ENCODE measurements at places on chromosomes 6 and 20.

- no peak for DNase-seq
Measured at GRCh38 chr20:47067776-47068175, 173.1 kb downstream of the EYA2 start.

- DNase-seq: no peak
Measured at GRCh38 chr6:138724015-138724414, 49.6 kb upstream of the CCDC28A start.

- no peak for DNase-seq
Measured at GRCh38 chr6:144077871-144078270, 17.5 kb downstream of the SF3B5 start.

- no peak for DNase-seq
Measured at GRCh38 chr6:33426590-33427511, 7.0 kb downstream of the SYNGAP1 start.

DNA sequence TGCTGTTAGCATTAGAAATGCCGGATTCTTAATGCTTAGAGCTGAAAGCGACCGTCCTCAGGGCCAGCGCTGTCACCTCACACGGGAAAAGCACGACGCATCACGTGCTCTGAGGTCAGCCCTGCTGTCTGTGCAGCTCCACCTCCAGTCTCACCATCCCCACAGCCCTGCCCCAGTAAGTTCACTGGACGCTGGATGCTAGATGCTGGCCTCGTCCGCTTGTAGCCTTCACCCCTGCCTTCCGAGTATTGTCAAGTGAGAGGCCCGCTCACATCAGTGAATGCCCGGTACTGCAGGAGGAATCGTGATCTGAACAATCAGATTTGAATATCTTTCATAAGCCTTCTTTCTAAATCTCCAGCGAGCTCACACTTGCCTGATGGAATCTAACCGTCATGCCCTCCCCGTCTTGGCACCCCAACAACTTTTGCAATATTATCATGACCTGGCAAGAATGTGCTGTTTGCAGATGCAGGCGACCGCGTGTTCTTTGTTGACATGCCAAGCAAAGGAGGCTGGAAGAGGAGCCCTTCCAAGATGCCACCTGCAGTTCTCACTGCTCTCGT is 64.9 kb downstream of the DLL1 start:
- DNase-seq: no peak

DNA sequence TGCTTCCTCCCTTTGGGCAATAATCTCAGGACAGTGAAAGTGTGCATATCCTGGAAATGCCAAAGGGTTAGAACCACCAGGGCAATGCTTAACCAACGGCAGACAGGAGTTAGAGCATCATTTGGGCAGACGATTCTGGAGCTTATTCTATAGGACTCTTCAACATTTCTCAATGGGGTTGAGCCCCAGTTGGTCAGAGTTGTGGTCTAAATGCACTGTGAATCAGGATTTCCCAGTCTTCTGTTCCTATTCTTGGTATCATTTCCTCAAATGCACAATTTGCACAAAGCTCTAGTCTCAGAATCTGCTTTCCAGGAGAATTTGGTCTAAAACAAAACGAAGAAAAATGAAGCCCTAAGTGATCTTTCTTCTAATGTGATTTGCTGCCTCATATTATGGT is 389.6 kb upstream of the JAG1 start:
- no peak for DNase-seq

- DNase-seq: no peak
Measured at GRCh38 chr20:37690626-37691369, 3.0 kb upstream of the CTNNBL1 start.

- DNase-seq: no peak
Measured at GRCh38 chr6:35024551-35025054, 116.5 kb downstream of the TCP11 start.

Measured in KG1 (cell line).